ENCODE measurements at places on chromosomes 6 and 20. TPM values are rescaled to one million over a fixed set of nuclear protein-coding genes. Genes with fewer than 3 reads are reported as not detected.

- peak; percentile 73 for DNase-seq
- H3K27me3 ChIP-seq, result no peaks in the 10 kb centered on the region
- H3K4me3 ChIP-seq, result no peak overlapping the region
- H3K4me1 ChIP-seq, result peaks cover 8% of the 10 kb centered on the region
- H3K27ac ChIP-seq, result no peak overlapping the region
- no peaks in the 10 kb centered on the region for H3K36me3 ChIP-seq
Measured at GRCh38 chr6:140271759-140272377, 897.4 kb upstream of the CITED2 start.

DNA sequence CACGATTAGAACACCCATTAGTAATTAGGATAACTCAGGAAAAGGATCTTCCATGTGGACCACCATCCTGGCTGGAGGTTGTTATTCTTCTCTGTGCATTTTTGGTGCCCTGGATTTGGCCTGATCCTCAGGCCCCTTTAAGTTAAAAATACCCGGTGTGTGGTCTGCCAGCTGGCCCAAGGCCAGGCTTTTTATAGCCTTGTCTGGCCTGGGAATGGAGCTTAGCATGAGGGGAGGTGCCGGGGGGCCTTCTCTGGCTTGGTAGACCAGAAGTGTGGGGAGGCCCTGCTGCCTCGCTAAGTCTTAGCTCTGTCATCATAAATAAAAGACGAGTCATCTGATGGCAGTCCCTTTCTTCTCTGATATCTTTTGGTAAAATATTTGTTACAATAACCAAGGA, 71.4 kb downstream of the ARID1B start:
- H3K4me3 ChIP-seq, result no peak overlapping the region
- no peaks in the 10 kb centered on the region for H3K36me3 ChIP-seq
- no peaks in the 10 kb centered on the region for H3K27me3 ChIP-seq
- H3K27ac ChIP-seq, result no peak overlapping the region

GRCh38 chr20:50516180-50516934, 6.2 kb downstream of the PTPN1 start:
- no peak overlapping the region for H3K4me3 ChIP-seq
- peaks cover 2% of the 10 kb centered on the region for H3K36me3 ChIP-seq
- no peak overlapping the region for H3K27ac ChIP-seq
- H3K4me1 ChIP-seq, result peaks cover 45% of the 10 kb centered on the region
- no peak for DNase-seq

GRCh38 chr6:44037847-44038542, 89.3 kb downstream of the MRPL14 start:
- no peak overlapping the region for H3K4me3 ChIP-seq
- H3K27me3 ChIP-seq, result no peaks in the 10 kb centered on the region
- H3K4me1 ChIP-seq, result peaks cover 34% of the 10 kb centered on the region

DNA sequence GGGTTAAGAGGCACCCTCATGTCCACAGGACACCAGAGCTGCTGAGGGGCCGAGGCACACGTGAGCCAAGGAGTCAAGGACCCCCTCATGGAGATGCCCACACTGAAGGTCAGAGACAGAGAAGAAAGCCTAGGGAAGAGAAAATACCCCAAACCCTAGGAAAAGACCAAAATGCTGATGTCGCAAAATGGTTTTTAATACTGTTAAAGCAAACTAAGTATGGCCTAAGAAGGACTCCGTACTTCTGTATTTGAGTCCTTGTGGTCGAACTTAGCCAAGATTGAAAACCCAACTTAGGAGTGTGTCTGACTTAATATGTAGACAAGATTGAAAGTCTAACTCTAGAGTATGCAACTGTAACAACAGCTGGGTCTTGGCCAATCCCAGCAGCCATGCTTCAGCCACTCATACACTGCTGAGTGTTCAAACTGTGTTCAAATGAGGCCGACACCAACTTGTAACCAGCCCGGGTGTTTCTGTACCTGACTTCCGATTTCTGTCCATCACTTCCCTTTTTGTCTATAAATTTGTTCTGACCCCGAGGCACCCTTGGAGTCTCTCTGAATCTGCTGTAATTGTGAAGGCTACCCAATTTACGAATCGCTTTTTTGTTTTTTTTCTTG, 92.6 kb upstream of the AGPAT4 start:
- no peaks in the 10 kb centered on the region for H3K4me1 ChIP-seq
- H3K4me3 ChIP-seq, result no peak overlapping the region
- H3K27ac ChIP-seq, result no peak overlapping the region
- H3K27me3 ChIP-seq, result no peaks in the 10 kb centered on the region
- H3K36me3 ChIP-seq, result no peaks in the 10 kb centered on the region
- DNase-seq, result no peak

Gene NOX3
- total RNA-seq, result not detected

DNA sequence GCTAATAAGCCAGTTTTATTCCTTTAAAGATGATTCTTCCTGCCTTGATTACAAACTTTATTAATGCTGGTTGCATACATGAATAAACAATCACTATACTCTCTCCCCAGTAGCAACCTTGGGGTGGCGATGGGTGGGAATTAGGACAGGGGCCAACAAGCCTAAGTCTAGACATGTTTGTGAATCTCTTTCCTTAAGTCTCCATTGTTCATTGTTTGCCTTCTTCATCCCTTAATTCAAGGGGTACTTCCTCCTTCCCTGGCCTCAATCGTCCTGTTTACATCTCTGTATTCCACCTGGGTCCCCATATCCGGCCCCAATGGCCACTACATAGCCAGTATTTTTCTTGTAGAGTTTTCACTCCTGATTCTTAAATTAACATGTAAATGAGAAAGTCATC, 66.0 kb downstream of the ARHGAP18 start:
- H3K27ac ChIP-seq, result peak overlapping the region; percentile 98
- H3K36me3 ChIP-seq, result peaks cover 11% of the 10 kb centered on the region
- no peaks in the 10 kb centered on the region for H3K27me3 ChIP-seq
- no peak overlapping the region for H3K4me3 ChIP-seq
- peak; percentile 95 for DNase-seq

Gene C20orf144
- not detected for total RNA-seq

Gene POU5F1
- not detected for total RNA-seq

- no peak overlapping the region for H3K27ac ChIP-seq
- no peaks in the 10 kb centered on the region for H3K36me3 ChIP-seq
- peaks cover 11% of the 10 kb centered on the region for H3K4me1 ChIP-seq
- H3K27me3 ChIP-seq, result peaks cover 8% of the 10 kb centered on the region
- peak; percentile 51 for DNase-seq
Measured at GRCh38 chr6:87093651-87094050, 1.3 kb downstream of the CGA start.

GRCh38 chr6:20402342-20403069, 827 bp downstream of the E2F3 start:
- peak overlapping the region; percentile 69 for H3K4me3 ChIP-seq
- DNase-seq, result peak; percentile 42
- peaks cover 10% of the 10 kb centered on the region for H3K4me1 ChIP-seq
- H3K36me3 ChIP-seq, result peaks cover 4% of the 10 kb centered on the region
- H3K27ac ChIP-seq, result peak overlapping the region; percentile 56
- no peaks in the 10 kb centered on the region for H3K27me3 ChIP-seq

DNA sequence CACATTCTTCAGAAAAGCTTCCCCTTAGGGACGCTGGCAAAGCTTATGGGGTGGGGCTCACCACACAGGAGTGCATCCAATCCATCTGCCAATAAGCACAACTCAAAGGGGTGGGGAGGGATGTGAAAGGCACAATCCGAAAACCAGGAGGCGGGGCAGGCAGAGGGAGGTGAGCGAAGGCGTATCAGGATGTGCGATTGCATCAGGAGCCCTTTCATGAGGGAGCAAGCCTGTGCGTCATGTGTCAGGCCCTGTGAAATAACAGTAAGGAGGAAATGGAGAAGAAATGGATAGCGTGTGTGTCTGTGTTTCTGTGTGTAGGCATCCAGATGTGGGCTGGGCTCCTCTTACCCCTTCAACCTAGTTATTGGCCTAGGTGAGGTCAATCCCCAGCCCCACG, 382.4 kb upstream of the CDH4 start:
- H3K4me3 ChIP-seq, result no peak overlapping the region
- H3K4me1 ChIP-seq, result no peaks in the 10 kb centered on the region

- no peak for DNase-seq
- no peak overlapping the region for H3K27ac ChIP-seq
- H3K36me3 ChIP-seq, result no peaks in the 10 kb centered on the region
Measured at GRCh38 chr20:50321797-50322480, 131.3 kb downstream of the CEBPB start.

Gene IMPG1
- total RNA-seq, result not detected

Gene PNPLA1
- not detected for total RNA-seq

- no peak overlapping the region for H3K4me3 ChIP-seq
Measured at GRCh38 chr6:93584300-93584699, 164.9 kb upstream of the EPHA7 start.

Gene EBF4
- total RNA-seq, result 3.0 TPM

DNA sequence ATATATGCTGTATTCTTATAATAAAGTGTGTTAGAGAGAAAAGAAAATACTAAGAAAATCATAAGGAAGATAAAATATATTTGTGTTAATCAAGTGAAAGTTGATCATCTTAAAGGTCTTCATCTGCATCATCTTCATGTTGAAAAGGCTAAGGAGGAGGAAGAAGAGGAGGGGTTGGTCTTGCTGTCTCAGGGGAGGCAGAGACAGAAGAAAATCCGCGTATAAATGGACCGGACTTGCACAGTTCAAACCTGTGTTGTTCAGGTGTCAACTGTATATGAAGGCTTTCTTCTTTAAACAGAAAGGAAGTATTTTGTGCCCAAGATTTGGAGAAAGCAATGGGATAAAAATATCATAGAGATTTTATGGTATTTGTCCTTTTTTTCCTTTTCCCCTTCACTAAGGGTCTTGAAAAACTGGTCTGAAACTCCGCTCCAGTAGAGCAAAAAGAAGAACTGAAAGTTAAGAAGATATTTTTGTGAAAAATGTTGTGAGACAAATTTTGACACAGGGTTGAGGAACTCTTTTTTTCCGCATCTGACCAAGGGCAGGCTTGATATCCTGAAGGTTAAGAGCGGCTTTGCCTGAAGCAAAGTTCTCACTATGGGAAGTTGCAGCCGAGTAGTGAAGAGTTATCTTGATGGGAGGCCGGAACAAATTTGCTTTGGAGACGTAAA, 350.7 kb downstream of the LAMA2 start:
- no peak overlapping the region for H3K4me3 ChIP-seq
- no peaks in the 10 kb centered on the region for H3K4me1 ChIP-seq
- no peaks in the 10 kb centered on the region for H3K36me3 ChIP-seq
- DNase-seq, result no peak
- no peak overlapping the region for H3K27ac ChIP-seq

Gene FAM162B
- total RNA-seq, result not detected

Gene GFRAL
- not detected for total RNA-seq

- DNase-seq, result peak; percentile 80
- no peaks in the 10 kb centered on the region for H3K36me3 ChIP-seq
- peaks cover 11% of the 10 kb centered on the region for H3K4me1 ChIP-seq
- H3K4me3 ChIP-seq, result no peak overlapping the region
Measured at GRCh38 chr6:129353067-129353466, 356.9 kb downstream of the ARHGAP18 start.

- H3K27me3 ChIP-seq, result peaks cover 9% of the 10 kb centered on the region
- no peaks in the 10 kb centered on the region for H3K4me1 ChIP-seq
- H3K36me3 ChIP-seq, result no peaks in the 10 kb centered on the region
- DNase-seq, result no peak
Measured at GRCh38 chr20:21018576-21018975, 87.6 kb downstream of the LINC00237 start.

Gene CTAGE9
- not detected for total RNA-seq

DNA sequence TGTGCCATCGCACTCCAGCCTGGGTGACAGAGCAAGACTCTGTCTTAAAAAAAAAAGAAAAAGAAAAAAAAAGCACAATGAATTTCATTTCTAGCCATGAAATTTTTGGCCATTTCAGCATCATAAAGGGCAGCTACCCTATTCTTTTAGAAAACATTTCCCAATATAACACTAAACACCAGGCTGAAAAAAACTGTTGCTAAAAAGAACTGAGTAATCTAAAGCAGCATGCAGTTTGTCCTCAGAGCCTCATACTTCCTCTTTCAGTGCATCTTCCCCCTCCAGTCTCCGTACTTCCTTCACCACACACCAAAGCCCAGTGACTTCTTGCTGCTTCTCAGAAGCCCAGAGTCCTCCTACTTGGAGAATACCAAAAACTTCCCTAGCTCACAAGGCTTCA, 5.6 kb upstream of the IFNGR1 start:
- H3K27ac ChIP-seq, result no peak overlapping the region
- peaks cover 25% of the 10 kb centered on the region for H3K4me1 ChIP-seq

DNA sequence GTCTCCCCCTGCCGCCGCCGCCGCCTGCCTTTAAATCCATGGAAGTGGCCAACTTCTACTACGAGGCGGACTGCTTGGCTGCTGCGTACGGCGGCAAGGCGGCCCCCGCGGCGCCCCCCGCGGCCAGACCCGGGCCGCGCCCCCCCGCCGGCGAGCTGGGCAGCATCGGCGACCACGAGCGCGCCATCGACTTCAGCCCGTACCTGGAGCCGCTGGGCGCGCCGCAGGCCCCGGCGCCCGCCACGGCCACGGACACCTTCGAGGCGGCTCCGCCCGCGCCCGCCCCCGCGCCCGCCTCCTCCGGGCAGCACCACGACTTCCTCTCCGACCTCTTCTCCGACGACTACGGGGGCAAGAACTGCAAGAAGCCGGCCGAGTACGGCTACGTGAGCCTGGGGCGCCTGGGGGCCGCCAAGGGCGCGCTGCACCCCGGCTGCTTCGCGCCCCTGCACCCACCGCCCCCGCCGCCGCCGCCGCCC, 474 bp downstream of the CEBPB start:
- no peaks in the 10 kb centered on the region for H3K27me3 ChIP-seq
- peaks cover 12% of the 10 kb centered on the region for H3K4me1 ChIP-seq
- peak overlapping the region; percentile 64 for H3K27ac ChIP-seq
- DNase-seq, result peak; percentile 36
- no peaks in the 10 kb centered on the region for H3K36me3 ChIP-seq
- peak overlapping the region; percentile 42 for H3K4me3 ChIP-seq

GRCh38 chr6:125792680-125793079, 1.9 kb downstream of the NCOA7 start:
- peak overlapping the region; percentile 81 for H3K27ac ChIP-seq
- no peaks in the 10 kb centered on the region for H3K36me3 ChIP-seq
- no peaks in the 10 kb centered on the region for H3K27me3 ChIP-seq
- peaks cover 43% of the 10 kb centered on the region for H3K4me1 ChIP-seq
- peak overlapping the region; percentile 96 for H3K4me3 ChIP-seq
- DNase-seq, result peak; percentile 86

Gene RIMS1
- 0.44 TPM for total RNA-seq

DNA sequence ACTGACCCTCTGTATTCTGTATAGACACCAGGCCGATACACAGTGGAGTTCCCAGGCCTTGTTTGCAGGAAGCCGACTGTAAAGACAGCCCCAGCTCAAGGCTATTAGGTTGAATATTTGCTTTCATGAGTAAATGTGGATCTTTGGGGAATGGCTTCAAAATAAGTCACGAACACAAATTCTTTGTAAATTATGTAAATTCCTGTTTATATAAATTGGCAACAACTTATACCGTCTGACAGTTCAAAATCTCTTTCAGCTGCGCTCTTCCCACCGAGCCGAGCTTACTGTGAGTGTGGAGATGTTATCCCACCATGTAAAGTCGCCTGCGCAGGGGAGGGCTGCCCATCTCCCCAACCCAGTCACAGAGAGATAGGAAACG, 24.7 kb downstream of the EDN3 start:
- H3K27me3 ChIP-seq, result no peaks in the 10 kb centered on the region
- DNase-seq, result no peak
- H3K4me3 ChIP-seq, result no peak overlapping the region
- no peaks in the 10 kb centered on the region for H3K4me1 ChIP-seq
- no peak overlapping the region for H3K27ac ChIP-seq

Gene MYBL2
- 107 TPM for total RNA-seq

Data from endothelial cell of umbilical vein (primary cell).